ENCODE measurements at places on chromosomes 11 and 22.

GRCh38 chr11:35839368-35840161 is 104.3 kb upstream of the LDLRAD3 start:
- no peak for DNase-seq

DNA sequence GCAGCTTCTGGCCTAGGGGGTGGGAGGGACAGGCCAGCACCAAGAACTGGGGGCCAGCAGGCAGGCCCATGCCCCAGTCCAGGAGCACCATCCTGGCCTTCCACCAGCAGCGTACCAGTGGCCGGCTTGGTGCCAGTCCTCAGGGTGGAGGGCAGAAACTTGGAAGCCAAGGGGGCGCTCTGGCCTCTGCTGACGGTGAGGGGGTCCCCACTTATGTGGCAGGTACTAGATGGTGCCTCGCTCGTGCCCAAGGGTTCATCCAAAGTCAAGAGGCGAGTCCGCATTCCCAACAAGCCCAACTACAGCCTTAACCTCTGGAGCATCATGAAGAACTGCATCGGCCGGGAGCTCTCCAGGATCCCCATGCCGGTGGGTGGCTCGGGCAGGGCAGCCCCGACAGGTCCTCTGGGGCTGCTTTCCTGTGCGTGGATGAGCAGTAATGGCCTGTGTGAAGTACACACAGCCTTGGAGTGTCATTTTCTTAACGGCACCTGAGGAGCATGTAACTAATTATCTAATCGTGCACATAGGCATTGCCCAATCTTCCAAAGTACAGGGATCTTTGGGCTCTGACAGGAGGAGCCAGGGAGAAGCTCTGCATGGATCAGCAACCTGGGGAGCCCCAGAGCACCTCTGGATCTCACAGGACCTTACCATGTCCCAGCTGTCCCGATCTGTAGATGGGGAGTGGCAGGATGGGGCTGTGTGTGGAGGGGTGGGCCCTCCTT is 79.1 kb downstream of the MORC2 start:
- DNase-seq, result no peak

DNA sequence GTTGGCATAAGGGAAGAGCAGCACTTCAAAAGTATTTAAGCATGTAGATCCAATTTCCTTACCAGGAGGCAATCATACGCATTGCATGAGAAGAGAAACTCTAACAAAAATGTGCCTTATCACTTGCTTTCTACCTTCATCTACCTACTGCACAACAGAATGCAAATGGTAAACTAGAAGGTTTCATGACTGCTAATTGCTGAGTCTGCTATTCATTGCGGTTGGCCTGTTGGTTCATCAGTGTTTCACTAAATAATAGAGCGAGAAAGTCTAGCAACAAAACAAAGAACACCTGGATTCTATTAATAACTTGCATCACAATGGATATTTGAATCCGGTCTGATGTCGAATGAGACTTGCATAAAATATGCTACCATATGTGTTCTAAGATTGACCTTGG is 229.0 kb downstream of the OPCML start:
- DNase-seq, result no peak

GRCh38 chr11:2863276-2863618 is 22.3 kb downstream of the CDKN1C start:
- no peak for DNase-seq

DNA sequence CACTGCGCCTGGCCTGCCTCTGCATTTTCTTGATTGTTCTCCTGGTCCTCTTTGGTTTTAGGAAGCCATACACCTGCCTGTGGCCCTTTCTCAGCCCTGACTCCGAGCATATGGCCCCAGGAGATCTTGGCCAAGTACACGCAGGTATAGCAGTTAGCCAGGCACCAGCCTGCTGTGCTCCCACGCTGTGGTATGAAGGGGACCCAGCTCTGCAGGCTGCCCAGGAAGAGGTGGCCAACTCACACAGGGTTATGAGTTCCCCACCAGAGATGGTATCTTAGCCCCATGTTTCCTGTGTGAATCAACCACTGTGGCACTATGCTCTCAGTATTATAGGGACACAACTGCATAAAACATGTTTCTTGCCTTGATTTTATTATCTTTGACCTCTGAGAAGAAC is 31.1 kb downstream of the SGSM3 start:
- peak; percentile 77 for DNase-seq

DNA sequence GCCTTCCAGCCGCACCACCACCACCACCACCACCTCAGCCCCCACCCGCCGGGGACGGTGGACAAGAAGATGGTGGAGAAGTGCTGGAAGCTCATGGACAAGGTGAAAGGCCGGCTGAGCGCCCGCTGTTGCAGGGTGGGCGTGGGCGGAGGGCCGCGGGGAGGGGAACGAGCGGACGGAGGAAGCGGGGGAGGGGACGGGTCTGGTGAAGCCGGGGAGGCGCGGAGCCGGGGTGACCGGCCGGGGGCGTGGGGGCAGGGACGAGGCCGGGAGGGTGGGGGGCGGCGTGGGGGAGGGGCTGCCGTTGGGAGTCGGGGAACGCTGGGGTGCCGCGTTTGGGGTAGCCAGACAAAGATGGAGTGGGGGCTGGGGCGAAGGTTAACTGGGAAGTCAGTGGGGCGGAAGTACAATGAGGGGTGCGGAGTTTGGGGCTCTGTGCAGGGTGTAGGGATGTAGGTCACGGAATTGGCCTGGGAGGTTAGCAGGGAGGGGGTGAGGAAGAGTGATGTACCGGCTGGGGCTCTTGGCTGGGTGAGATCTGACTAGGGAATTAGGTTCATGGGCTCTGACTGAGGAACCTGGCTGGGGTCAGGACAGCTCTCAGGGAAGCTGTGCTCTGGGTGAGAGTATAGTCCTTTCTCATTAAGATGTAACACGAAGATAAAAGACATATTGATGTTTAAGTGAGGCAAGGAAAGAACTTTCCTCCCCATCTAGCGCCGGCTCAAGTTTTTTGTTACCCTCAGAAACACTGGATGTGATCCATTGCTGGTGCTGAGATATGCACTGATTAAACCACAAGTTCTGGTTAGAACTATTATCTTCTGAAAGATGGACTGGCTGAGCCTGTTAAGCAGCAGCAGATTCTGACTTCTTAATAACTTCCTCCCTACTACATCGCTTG is 624 bp downstream of the CBL start:
- peak; percentile 53 for DNase-seq
